Lung microvascular endothelial cell (primary cell): ENCODE measurements at places on chromosomes 4 and X. TPM values are rescaled to one million over a fixed set of nuclear protein-coding genes. Genes with fewer than 3 reads are reported as not detected.

Gene FRG2
- total RNA-seq: not detected in 2 replicates

Gene ETDB
- not detected in 2 replicates for total RNA-seq

Gene ZNF280C
- total RNA-seq: 1.5 and 1.6 TPM in 2 replicates

Gene UGT2B7
- not detected in 2 replicates for total RNA-seq

Gene DAPP1
- total RNA-seq: not detected in 2 replicates

Gene HDAC6
- total RNA-seq: 18.3 and 29.2 TPM in 2 replicates

Gene TRMT10A
- total RNA-seq: 4.8 and 5.0 TPM in 2 replicates

Gene ZCCHC12
- under 0.01 TPM in 1 of 2 replicates, not detected in the other for total RNA-seq

Gene GAB3
- 6.5 and 7.9 TPM in 2 replicates for total RNA-seq

Gene TCEAL6
- total RNA-seq: not detected in 2 replicates

Gene DYNLT3
- total RNA-seq: 22.9 and 30.6 TPM in 2 replicates

Gene ANOS1
- 0.22 and 0.60 TPM in 2 replicates for total RNA-seq

Gene NPFFR2
- total RNA-seq: not detected in 2 replicates

Gene SHROOM4
- 22.9 and 27.6 TPM in 2 replicates for total RNA-seq

Gene ETDA
- total RNA-seq: not detected in 2 replicates

Gene CASP3
- 22.6 and 26.8 TPM in 2 replicates for total RNA-seq

Gene RBM46
- total RNA-seq: 0.22 TPM in 1 of 2 replicates, not detected in the other

Gene FGF5
- 0.22 TPM in 1 of 2 replicates, not detected in the other for total RNA-seq

Gene PABPC4L
- under 0.01 and 0.20 TPM in 2 replicates for total RNA-seq

Gene RAB39B
- 0.20 and 0.22 TPM in 2 replicates for total RNA-seq

Gene TASL
- total RNA-seq: not detected in 2 replicates

Gene GLUD2
- 0.44 and 0.79 TPM in 2 replicates for total RNA-seq

Gene STBD1
- total RNA-seq: 0.40 and 1.5 TPM in 2 replicates

Gene PHEX
- under 0.01 and 0.87 TPM in 2 replicates for total RNA-seq

Gene ASIC5
- total RNA-seq: not detected in 2 replicates

Gene ANTXR2
- total RNA-seq: 16.6 and 21.0 TPM in 2 replicates

Gene AKAP4
- total RNA-seq: not detected in 2 replicates

Gene FAM9C
- total RNA-seq: under 0.01 TPM in 1 of 2 replicates, not detected in the other

Gene IL21
- total RNA-seq: not detected in 2 replicates

Gene MAGEB2
- not detected in 2 replicates for total RNA-seq

Gene FOXO4
- total RNA-seq: 5.2 and 11.7 TPM in 2 replicates

Gene OPHN1
- 6.1 and 7.7 TPM in 2 replicates for total RNA-seq

Gene FAM53A
- total RNA-seq: 1.1 and 1.4 TPM in 2 replicates

Gene RAB33A
- 0.40 and 0.44 TPM in 2 replicates for total RNA-seq

Gene IGSF1
- 0.87 TPM in 1 of 2 replicates, not detected in the other for total RNA-seq

Gene NLGN4X
- total RNA-seq: 0.22 and 0.40 TPM in 2 replicates

Gene MEPE
- total RNA-seq: not detected in 2 replicates

Gene ADGRG4
- under 0.01 TPM in 1 of 2 replicates, not detected in the other for total RNA-seq

Gene DDX53
- total RNA-seq: not detected in 2 replicates

Gene ERCC6L
- 0.60 and 2.2 TPM in 2 replicates for total RNA-seq

Gene EMCN
- total RNA-seq: 34.1 and 41.8 TPM in 2 replicates

Gene RHOXF2
- not detected in 2 replicates for total RNA-seq

Gene KLF8
- 0.20 and 0.22 TPM in 2 replicates for total RNA-seq

Gene MAP3K15
- total RNA-seq: under 0.01 TPM in 2 replicates

Gene CDKL5
- total RNA-seq: 2.2 and 5.6 TPM in 2 replicates

Gene GPC3
- not detected in 2 replicates for total RNA-seq

Gene FMR1NB
- not detected in 2 replicates for total RNA-seq

Gene ARHGAP36
- not detected in 2 replicates for total RNA-seq

Gene RIBC1
- total RNA-seq: under 0.01 TPM in 1 of 2 replicates, not detected in the other

Gene KIF4A
- 1.8 and 6.3 TPM in 2 replicates for total RNA-seq

Gene LARP1B
- 8.5 and 13.5 TPM in 2 replicates for total RNA-seq

Gene DLG3
- 0.79 and 0.87 TPM in 2 replicates for total RNA-seq

Gene USP51
- 0.87 and 1.4 TPM in 2 replicates for total RNA-seq

Gene REPS2
- total RNA-seq: 2.4 and 5.2 TPM in 2 replicates

Gene NALF2
- under 0.01 and 0.20 TPM in 2 replicates for total RNA-seq

Gene CT83
- total RNA-seq: not detected in 2 replicates
